Activated CD4-positive, alpha-beta T cell treated with anti-CD3 and anti-CD28 coated beads, Interleukin-2, Interleukin-6, amounts not matched to agents 100 ng/mL and 50 ng/mL, durations not matched to agents 16 hours and 8 hours (primary cell): ENCODE measurements at places on chromosomes 2 and 18.

- no peak for DNase-seq
Observed at GRCh38 chr18:44961288-44961995, 280.8 kb downstream of the SETBP1 start.

- no peak for DNase-seq
Observed at GRCh38 chr2:5504756-5505155, 187.4 kb upstream of the SOX11 start.

GRCh38 chr18:3947383-3947782 lies 497.4 kb downstream of the TGIF1 start:
- no peak for DNase-seq

- no peak for DNase-seq
Observed at GRCh38 chr2:190213441-190214335, 105.9 kb downstream of the HIBCH start.

DNA sequence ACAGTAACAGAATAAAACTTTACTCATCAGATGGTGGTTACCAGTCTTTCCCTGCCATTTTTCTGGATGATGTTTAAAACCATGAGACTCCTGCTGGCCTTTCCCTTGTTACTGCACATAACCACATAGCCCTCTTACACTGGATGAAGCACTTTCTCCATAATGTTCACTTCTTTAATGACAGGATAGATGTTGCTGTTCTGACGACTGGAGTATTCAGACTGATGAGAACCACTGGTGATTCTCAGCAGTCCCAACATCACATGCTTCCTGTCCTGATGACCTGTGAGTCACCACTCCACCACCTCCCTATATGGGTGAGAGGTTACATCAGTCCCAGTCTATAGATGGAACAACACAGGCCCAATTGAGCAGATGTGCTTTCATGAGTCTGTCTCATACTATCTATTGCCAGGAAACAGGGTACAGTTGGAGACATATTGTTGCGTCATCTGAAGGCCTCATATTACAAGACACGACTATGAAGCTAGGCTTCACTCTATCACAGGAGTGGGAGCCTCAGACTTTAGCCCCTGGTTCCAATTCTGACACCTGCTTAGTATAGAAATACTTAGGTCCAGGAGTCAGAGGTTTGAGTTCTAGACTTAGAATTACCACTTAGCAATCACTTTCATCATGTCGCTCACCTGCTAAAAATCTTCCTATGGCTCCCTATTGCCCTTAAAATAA lies 145.7 kb upstream of the KLF7 start:
- peak; percentile 82 for DNase-seq

- no peak for DNase-seq
Observed at GRCh38 chr2:40445467-40445866, 6.4 kb downstream of the SLC8A1 start.

- DNase-seq, result no peak
Observed at GRCh38 chr2:3148716-3149115, 228.9 kb downstream of the EIPR1 start.

GRCh38 chr18:79902640-79903039 lies 48.8 kb downstream of the SLC66A2 start:
- no peak for DNase-seq

DNA sequence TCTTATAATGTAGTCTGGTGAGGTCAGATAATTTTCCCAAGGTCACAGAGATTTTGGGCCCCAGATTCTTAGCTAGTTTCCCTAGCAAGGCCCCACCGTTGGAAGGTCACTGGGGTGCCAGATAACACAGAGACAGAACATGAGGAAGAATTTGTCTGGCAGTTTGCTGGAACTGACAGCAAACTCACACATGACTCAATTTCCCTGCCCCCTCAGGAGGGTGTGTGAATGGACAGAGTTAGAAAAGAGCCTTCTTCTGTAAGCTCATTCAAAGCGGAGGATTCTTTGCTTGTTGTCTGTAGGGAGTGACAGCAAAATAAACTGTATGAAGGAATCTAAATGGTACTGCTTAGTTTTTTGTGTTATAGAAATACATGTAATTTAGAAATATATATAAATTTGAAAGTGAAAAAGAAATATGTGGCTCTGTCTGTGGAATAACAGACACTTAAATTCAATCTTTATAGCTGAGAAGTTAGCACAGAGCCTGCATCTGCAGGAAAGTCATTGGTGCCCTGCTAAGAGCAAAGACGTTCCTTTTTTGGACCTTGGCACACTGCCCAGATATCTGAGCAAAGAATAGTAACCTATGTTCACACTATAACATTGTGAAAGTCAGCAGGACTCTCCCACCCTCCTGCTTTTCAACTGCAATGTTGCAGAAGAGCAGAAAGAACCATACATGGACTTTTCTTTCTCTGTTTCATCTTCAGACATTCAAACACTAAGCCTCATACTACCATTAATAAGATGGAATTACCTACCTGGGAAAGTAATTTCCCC lies 2.1 kb downstream of the MDH1 start:
- DNase-seq, result no peak

DNA sequence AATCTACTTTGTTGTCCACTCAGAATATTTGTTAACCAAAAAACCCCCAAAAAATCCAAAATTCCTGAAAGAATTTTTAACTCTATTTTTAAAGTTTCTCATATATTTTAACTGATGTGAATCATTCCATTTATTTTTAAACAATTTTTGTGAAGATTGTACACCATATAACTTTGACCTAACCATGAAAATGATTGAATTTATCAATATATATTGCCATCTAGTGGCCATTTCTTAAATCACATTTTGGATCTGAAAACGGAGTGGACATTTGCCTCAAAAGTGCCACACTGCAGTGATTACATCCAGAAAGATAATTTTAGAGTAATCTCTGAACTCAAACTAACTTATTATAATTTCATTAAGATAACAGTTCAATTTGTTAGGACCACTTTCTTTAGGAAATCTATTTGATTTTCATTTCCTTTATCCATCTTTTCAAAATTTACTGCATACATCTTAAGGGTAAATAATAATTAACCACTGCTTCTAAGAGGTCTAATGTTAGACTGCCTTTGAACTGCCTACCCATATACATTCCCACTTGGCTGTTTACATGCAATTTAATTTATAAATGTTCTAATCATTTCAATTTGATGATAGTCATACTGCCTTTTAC lies 71.1 kb downstream of the DSC3 start:
- DNase-seq, result peak; percentile 44

- no peak for DNase-seq
Observed at GRCh38 chr18:41999751-42000150, 44.7 kb downstream of the PIK3C3 start.

DNA sequence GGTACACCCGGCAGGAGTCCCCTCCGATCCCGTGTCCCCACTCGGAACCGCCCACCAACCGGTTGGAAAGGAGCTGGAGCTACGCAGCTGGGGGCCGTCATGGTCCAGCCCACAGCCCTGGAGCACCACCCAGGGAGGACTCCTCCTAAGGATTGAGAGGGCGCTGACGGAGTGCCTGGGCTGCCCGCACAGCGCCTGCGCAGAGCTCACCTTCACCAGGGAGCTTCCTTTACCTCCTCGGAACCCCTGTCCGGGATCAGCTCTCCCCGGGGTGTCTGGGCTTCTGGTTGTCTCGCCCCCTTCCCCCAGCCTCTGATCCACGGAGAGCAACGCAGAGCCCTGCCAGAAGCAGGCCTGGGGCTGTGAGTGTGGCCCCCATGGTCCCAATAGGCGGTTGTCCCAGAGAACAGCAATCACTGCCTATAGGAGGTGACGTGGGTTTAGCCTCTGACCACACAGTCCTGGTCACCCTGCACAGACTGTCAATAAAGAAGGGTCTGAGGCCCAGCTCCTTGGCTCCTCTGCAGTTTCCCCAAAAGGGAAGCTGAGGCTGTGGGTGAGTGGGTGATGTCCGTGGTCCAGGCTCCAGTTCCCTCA lies 14.6 kb downstream of the ALPG start:
- no peak for DNase-seq

DNA sequence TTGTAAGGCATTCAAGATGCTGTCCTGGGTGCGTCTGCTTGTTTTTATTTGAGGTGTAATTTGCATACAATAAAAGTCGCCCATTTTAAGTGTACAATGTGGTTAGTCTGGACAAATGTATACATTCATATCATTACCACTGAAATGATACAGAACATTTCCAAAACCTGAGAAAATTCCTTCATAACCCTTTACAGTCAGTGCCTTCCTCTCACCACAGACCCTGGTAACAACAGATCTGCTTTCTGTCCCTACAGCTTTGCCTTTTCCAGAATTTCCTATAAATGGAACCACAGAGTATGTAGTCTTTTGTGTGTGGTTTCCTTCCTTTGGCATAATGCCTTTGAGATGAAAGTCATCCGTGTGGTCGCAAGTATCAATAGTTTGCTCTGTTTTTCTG lies 45.8 kb upstream of the NFU1 start:
- no peak for DNase-seq

DNA sequence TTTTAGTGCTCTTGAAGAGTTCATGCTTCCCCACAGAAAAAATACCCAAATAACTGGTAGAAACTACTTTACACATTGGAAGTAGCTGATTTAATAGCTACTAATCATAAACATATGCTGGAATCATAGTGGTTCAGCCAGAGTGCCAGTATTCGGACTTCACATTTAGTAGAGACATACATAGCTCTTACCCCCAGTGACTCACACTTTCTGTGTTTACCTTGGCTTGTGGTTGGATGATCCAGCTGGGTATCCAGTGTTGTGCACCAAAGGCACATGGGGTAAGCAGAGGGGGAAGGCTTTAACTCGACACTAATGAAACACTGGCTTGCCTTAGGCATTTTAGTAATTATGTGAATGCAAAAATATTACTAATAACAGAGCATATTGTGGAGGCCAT lies 18.1 kb downstream of the ARHGAP28 start:
- no peak for DNase-seq

GRCh38 chr2:25335971-25336370 lies 5.8 kb downstream of the DNMT3A start:
- DNase-seq, result no peak

DNA sequence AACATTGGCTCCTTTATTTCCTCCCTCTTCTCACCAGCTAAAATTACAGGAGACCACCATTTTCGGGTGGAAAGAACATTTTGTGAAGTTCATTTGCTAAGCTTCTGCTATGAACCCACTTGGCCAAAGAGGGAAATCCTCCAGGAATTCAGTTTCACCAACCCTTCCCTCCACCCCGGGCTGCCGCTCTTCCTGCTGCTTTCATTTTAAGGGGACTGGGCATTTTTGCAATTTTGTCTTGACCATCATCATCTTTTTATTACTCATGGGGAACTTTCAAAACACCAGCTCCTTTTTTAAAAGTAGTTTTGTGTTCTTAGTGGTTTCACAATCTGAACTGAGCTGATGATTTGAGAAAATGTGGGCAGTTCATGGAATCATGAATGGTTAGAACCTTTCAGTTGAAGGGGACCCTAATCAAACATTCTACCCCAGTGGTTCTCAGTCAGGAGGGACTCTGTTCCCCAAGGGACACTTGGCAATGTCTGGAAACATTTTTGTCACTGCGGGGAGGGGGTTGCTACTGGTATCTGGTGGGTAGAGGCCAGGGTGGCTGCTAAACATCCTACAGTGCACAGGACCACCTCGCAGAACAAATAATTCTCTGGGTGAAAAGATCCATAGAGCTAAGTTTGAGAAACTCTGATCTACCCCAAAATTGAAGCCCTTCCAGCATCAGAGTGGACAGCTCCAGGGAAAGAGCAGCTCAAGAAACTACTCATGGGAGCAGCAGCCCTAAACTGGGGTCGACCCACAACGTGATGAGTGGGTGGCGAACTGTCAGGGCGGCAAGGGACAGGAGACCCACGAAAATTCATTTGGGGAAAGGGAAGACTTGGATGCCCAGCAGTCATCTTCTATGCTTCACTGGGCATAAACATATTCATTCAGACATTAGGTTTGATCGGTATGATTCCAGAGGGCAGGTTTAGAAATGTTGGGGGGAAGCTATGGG lies 92.9 kb downstream of the ACKR3 start:
- no peak for DNase-seq

DNA sequence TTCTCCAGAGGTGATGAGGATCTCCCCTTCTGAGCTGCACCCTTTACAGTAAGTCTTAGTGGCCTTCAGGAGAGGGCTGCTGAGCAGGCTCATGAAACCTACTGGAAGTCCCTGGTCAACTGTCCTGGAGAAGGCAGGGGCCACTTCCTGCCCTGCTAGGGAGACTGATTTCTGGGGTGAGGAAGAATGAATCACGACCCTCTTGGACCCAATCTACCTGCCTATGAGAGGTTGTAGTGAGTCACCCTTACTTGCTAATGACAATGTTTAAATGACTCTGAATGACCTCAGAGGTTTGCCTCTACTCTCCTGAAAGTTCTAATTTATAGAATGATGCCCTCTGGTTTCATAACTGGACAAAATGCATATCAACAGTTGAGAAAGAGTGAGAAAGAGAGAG lies 79.4 kb upstream of the FAM136A start:
- no peak for DNase-seq

GRCh38 chr2:37013315-37013641 lies 46.9 kb upstream of the STRN start:
- DNase-seq, result no peak

GRCh38 chr2:11329776-11330175 lies 14.7 kb downstream of the ROCK2 start:
- no peak for DNase-seq

DNA sequence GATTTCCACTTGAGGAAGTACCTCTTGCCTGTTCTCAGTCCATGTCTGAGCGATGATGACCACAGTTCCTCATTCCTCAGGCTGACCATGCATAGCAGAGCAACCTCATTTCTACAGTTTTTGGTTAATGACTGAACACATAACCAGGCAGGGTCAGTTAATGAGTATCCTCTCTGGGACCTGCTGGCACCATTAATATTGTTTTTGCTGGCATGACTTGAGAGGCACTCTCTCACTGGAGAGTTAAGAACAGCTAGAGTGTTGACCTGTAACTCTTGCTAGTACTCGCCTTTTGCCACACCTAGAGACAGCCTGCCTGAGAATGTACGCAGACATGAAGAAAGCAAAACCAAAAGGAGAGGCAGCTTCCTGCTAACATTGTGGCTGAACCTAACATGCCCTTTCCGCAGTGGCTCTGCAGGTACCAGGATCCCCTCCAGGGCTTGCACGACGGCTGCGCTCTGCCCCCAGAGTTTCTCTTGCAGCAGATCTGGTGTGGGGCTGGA lies 23.9 kb downstream of the PECR start:
- DNase-seq, result peak; percentile 74

DNA sequence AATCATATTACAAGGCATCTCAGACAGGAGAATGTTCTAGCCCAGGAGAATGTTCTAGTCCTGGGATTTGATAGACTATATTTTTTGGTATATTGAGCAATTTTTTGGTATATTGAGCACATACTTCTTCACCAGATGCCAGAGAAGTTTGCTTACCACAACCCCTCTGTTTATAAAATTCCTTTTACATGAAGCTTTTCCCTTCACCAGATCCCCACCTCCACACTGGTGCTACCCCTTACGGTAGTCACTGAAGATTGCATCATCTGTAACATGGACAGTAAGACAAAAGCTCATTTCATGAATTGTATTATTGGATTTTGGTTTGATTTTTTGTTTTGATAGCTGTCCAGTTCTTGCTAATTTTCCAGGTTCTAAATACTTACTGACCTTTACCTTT lies 7.2 kb upstream of the HNMT start:
- no peak for DNase-seq

DNA sequence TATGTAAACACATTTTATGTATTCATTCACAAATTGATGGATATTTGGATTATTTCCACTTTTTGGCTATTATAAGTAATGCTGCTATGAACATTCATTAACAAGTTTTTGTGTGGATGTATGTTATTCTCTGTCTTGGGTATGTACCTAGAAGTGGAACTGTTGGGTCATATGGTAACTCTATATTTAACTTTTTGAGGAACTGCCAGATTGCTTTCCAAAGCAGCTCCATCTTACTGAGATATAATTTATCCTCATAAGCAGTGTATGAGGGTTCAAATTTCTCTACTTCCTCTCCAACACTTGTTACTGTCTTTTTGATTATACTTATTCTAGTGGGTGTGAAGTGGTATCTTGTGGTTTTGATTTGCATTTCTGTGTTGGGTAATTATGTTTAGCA lies 7.1 kb upstream of the EML6 start:
- DNase-seq, result no peak
